ENCODE measurements at places on chromosomes 3 and 15.
A peak's percentile ranks its signal among the peaks of the same experiment; 100 is the strongest.

- DNase-seq, result no peak
Observed at GRCh38 chr15:77035999-77036471, 34.9 kb downstream of the TSPAN3 start.

- DNase-seq, result no peak
Observed at GRCh38 chr15:64144565-64145281, 6.8 kb upstream of the SNX22 start.

DNA sequence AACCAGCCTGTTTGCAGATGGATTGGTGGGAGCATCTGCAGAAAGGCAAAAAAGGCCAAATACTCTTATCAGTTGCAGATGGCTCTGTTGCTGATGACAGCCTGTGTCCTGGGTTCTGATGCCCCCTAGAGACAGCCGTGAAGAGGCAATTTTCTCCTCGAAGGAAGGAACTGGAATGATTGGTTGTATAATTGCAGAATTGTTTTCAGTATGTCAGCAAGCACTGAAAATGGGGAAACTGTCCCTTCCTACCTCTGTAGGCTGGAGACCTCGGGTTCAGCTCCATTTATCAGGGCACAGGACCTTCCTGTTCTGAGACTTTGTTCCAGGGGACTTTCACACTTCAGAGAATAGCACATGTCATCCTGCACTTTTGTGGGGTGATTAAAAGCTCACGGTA lies 103.0 kb downstream of the PGPEP1L start:
- peak; percentile 76 for DNase-seq

GRCh38 chr3:158528076-158528674 lies 42.8 kb upstream of the MLF1 start:
- DNase-seq, result no peak

DNA sequence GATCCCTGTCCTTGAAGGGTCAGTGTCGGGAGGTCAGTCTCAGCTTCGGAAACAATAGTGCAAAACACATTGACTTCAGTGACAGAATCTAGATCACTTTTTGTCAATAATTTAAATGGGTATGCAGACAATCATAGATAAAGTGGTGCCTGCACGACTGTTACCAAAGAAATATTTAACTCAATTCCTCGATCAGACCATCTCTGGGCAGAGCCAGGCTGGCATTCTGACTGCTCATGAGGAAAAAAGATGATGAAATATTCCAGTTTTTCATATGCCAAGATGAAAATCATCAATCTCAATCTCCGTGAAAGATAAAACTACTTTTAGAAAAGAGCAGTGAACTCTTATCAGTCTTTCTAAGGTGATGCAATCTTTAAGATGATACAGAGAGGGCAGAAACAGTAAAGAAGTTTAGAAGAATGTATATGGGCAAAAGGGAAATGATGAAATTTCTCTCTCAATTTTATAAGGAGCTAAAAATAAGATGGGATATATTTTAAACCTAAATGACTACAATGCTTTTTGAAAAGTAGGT lies 169.9 kb downstream of the WDR72 start:
- DNase-seq, result peak; percentile 47

GRCh38 chr3:53211706-53212702 lies 43.8 kb downstream of the TKT start:
- DNase-seq, result no peak

DNA sequence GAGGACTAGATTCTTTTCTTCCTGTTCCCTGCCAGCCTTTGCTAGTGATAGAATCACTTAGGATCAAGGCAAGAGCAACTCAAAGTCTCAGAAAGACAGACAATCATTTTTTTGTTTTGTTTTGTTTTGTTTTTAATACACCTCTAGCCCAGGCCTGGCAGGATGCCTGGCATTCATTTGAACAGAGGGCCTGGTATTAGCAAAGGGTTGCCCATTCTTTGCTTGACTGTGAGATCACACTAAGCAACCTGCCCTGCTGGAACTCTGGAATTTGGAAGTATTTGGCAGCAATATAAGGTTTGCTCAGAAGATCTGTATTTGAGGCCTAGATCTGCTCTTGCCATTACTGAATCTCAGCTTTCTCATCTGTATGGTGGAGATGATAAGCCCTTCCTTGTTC lies 21.8 kb upstream of the ATP13A5 start:
- DNase-seq, result no peak

- DNase-seq, result no peak
Observed at GRCh38 chr3:126528800-126529541, 5.0 kb downstream of the CHST13 start.

DNA sequence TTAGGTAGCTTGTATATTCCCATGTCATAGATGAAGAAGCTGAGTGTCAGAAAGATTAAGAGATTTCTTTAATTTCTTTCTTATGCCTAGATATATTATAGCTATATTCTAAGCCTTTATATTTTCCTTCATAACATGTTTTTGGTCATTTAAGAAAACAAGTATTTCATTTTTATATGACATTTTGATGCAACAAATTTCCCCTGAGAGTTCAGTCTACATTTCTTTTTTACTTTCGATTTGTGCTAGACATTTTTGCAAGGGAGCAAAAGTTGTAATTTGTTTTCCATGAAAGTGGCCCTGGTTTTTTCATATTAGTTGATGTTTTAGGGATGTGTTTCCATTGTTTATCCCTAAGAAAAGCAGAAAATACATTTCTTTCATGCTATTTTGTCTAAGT lies 344.9 kb downstream of the NLGN1 start:
- DNase-seq, result no peak

- DNase-seq, result no peak
Observed at GRCh38 chr3:144287001-144287400, 315.4 kb downstream of the DIPK2A start.

Measured in fibroblast of skin of back (primary cell).